ENCODE measurements at places on chromosomes 3 and 15.

DNA sequence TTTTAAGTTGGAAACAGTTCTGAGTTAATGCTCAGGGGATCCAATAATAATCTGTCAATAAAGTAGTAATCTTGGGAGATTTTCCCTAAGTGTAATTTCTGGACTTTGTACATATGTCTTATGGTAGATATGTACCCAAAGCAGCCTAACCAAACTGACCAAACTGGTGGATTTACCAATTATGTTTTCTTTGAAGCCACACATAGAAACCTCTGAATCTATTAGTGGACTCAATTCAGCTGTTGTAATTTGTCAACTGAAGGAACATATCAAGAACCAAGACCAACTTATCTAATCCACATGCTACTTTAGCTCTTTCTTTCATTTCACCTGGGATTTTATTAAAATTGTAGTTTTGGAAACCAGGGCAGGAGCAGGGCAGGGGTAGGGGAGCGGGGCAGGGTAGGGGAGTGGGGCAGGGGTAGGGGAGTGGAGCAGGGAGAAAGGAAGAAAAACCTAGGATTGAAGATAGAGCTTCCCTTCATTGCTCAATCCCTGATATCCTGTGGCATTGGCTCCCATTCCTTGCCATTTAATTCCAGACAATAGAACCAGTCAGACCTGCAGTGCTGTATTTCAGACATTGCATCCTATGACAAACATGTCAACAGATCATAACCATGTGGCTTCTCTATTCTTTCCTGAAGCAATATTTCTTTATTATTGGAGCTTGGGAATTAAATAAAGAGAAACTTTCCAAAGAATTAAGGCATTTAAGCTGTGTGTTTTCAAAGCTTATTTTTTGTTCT lies 101.8 kb downstream of the NFKBIZ start:
- DNase-seq, result no peak

- DNase-seq, result peak; percentile 35
These were observed 34.4 kb upstream of the SLCO2A1 start for GRCh38 chr3:134064081-134064480.

GRCh38 chr3:157626817-157627216 lies 123.6 kb upstream of the VEPH1 start:
- DNase-seq, result no peak

- no peak for DNase-seq
These were observed 224.9 kb downstream of the MCTP2 start for GRCh38 chr15:94456226-94456625.

GRCh38 chr3:45638299-45639043 lies 43.9 kb downstream of the LIMD1 start:
- no peak for DNase-seq

- DNase-seq, result no peak
These were observed 13.6 kb upstream of the RNU6-1 start for GRCh38 chr15:67853454-67853853.

DNA sequence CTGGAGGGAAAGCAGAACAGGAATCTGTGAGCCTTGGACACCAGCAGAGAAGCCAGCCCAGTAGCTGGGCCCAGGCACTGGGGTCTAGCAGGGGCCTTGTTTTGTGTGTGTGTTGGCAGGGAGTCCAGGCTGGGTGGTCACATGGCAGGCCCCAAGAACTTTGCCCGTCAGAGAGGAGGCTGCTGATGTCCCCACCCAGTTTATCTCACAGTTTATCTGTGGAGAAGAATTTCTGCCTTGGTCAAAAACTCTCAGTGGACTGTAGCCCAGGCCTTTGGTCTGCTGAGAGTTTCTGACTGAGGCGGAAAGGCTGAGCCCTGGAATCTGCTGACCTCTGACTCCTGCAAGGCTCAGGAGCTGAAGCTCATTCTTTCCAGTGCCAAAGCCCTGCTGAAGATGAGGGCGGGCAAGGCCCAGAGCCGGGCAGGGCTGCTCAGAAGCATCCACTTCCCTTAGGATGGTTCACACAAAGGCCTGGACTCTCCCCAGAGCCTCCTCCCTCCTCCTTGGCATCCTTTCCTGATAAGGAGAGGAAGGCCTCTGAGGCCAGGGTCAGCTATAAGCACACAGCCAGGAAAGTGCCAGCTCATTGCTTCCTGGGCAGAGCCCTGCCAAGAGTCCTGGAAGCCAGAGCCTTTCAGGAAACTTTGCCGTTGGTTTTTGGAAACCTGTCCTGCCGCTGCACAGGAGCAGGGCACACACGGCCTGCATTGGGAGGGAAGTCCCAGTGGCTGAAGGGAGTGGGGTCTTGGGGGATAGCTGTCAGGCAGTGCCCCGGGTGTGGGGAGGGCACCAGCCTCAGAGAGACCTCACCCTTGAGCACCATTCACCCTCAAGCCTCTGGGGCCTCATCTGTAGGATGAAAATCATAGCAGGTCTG lies 37.2 kb upstream of the SLCO2A1 start:
- peak; percentile 43 for DNase-seq

DNA sequence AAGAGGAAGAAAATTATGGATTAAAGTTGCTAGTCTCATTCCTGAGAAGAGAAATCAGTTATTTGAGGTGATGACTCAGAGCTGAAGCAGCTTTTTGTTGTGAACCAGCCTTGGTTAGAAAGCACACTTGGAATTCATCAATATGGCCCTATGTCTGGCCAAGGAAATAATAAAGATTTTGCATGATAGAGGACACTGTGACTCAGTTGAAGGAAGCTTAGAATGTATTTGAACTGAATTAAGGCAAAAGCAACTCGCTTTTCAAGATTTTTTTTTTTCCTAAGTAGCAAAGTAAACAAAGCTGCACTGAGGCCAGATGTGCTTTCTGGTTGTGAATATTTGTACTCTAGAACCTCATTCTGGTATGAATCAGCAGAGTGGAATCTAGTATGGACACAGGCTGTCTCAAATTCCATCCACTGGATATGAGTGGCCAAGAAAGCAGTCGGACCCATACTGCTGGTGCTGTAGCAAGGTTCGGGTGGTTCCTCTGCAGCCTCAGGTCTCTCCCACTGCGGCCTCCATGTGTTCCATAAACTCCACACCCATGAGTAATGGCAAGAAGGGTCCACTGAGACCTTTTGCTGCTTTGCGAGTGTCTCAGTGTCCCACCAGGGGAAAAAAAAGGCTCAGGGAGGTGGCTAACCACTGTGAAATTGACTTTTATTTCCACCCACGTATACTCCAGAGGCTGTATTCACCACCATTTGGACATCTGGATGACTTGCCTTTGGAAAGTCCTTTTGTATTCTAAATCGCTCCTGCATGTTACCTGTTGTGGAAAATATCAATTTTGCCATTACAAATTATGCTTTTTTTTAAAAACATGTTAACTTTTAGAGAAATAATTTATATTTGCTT lies 53.1 kb downstream of the TGFBR2 start:
- DNase-seq, result no peak

GRCh38 chr15:71792521-71792920 lies 17.8 kb upstream of the NR2E3 start:
- DNase-seq, result no peak

- DNase-seq, result no peak
These were observed 65.6 kb upstream of the NEDD4 start for GRCh38 chr15:56058986-56059385.

DNA sequence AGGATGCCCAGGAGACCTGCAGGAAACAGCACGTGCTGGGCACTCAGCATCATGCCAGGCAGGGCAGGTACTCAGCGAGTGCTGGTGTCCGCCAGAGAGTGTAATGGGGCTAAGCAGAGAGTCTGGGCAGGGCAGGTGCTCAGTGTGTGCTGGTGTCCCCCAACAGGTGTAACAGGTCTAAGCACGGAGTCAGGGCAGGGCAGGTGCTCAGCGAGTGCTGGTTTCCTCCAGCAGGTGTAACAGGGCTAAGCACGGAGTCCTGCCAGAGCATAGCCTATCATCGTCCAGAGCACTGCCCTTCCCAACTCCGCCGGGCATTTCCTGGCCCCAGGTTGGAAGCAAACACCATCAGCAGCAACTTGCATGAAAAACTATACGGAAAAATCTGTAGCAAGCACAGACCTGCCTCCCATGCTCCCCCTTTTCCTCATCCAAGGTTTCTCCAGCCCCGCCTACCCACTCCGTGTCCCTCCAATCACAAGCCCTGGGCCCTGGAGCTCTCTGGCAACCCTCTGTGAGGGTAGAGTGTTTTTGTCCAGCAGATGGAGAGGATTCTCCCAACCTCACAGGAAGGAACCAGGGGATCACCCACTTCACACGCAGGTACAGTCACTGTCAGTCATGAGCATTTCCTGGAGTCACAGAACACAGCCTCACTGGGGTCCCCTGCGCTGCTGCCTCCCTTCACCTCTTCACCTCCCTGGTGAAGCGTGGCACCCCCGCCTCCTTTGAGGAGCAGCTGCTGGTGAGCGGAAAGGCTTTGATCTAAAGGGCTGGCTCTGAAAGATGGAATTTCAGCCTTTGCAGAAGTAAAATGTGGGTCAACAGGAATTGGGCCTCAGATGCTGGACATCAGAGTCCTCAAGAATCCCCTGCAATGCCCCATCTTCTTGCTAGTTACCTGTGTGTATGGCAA lies 302.5 kb downstream of the OCA2 start:
- DNase-seq, result no peak

DNA sequence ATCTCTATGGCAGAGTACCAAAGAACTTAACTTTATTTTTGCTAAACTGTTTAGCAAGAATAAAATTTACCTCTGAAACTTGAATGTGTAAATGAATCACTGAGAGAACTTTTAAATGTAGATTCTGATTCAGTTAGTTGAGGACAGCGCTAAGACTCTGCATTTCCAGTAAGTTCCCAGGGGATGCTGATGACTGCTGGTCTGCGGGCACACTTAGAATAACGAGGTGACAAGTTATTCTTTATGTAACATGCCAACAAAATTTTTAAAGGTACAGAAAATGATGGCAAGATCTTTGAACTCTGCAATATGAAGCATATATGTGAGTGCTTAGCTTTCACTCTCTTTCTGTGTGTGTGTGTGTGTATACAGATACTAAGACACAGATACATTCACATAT lies 56.4 kb downstream of the TGFBR2 start:
- DNase-seq, result no peak

- DNase-seq, result no peak
These were observed 16.7 kb upstream of the EIF1B start for GRCh38 chr3:40292637-40293349.

- peak; percentile 35 for DNase-seq
These were observed 23.2 kb downstream of the ALS2CL start for GRCh38 chr3:46670000-46670890.

GRCh38 chr3:113070072-113070640 lies 79.4 kb downstream of the GTPBP8 start:
- no peak for DNase-seq

- DNase-seq, result no peak
These were observed 33.3 kb downstream of the CA12 start for GRCh38 chr15:63348392-63348791.

DNA sequence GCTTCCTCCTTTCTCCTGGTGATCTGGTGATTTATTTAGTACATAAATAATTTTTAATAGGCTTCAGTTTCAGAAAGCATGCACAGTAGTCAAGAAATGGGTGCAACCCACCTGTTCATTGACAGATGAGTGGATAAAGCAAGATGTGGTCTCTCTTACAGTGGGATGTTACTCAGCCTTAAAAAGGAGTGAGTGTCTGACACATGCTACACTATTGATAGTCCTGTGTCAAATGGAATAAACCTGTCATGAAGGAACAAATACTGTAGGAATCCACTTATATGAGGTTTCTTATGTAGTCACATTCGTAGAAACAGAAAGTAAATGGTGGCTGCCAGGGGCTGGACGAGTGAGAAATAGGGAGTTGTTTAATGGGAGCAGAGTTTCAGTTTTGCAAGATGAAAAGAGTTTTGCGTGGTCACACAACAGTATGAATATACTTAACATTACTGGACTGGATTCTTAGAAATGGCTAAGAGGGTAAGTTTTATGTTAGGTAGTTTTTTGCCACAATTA lies 56.0 kb upstream of the PPARG start:
- DNase-seq, result no peak

- DNase-seq, result no peak
These were observed 319.6 kb upstream of the TBC1D5 start for GRCh38 chr3:18061737-18062656.

GRCh38 chr3:86869566-86869965 lies 121.4 kb downstream of the VGLL3 start:
- DNase-seq, result no peak

GRCh38 chr3:156792945-156793344 lies 33.2 kb upstream of the LEKR1 start:
- no peak for DNase-seq

- DNase-seq, result no peak
These were observed 967.8 kb upstream of the CFAP20DC start for GRCh38 chr3:60017631-60018030.

GRCh38 chr15:41511331-41511898 lies 2.2 kb downstream of the LTK start:
- DNase-seq, result no peak

DNA sequence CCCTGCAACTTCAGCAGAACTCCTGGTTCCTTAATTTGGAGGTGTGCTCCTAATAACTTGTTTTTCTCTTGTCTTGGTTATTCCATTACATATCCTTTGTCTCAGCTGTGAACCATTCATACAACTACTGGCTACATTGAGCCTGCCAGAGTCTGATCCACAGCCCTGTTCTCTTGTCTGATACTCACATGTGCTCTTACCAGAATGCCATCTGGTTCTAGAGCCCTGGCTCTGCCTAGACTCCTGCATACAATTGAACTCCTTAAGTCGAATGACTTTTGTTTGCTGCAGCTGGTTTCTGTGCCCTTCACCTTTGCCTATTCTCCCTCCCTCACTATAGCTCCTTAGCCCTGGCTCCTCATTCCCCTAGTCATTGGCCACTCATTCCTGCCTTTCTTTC lies 85.5 kb downstream of the LRRC28 start:
- no peak for DNase-seq

DNA sequence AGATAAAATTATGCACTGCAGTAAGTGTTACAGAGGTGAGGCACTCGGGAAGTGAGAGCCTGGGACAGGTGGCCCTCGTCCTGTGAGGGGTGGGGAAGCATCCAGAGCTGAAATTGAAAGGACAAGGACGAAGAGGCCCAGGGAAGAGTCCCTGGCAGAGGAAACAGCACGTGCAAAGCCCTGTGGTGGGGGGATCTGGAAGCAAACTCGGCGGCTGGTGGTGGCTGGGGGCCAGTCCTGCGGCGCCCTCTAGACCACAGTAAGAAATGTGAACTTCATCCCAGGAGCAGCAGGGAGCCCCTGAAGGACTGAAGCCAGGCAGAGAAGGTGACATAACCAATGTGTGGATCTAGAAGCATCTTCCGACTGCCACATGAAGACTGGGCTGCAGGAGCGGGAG lies 42.8 kb downstream of the GRIP2 start:
- no peak for DNase-seq

DNA sequence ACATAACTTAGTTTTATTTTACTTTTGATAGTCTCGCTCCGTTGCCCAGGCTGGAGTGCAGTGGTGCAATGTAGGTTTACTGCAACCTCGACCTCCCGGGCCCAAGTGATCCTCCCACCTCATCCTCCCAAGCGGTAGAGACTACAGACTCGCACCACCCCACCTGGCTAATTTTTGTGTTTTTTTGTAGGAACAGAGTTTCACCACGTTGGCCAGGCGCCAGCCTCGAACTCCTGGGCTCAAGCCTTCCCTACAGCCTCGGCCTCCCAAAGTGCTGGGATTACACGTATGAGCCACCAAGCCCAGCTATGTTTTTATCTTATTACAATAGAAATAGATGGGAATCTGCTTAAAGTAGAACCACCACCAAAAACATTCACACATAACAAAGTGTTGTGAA lies 2.9 kb downstream of the RNU5A-1 start:
- DNase-seq, result no peak
